ENCODE measurements at places on chromosomes 7 and 10.

DNA sequence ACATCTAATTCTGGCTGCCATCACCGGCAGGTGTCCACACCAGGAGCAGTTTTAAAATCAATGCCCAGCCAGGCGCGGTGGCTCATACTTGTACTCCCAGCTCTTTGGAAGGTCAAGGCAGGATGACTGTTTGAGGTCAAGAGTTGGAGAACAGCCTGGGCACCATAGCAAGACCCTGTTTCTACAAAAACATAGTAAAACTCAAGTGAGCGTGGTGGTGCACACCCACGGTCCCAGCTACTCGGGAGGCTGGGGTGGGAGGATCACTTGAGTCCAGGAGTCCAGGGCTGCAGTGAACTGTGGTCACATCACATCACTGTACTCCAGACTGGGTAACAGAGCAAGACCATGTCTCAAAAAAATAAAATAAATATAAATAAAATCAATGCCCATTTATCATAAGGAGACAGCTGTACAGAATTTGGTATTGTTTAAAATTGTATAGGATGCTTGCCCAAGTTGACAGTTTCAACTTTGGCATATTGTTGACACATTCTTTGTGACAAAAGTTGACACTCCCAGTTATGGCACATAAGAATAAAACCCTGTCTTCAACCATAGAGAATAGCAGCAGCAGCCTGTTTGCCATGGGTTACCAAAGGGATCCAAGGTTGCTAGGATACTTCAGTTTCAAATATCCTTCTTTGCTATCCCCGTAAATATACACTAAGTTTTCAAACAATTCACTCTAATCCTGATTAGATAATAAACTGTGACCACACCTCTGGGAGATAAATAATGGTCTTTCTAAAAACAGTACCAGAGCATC is 193.0 kb downstream of the FAM107B start:
- no peak for DNase-seq

GRCh38 chr7:21656081-21656480 is 113.2 kb downstream of the DNAH11 start:
- DNase-seq = no peak

DNA sequence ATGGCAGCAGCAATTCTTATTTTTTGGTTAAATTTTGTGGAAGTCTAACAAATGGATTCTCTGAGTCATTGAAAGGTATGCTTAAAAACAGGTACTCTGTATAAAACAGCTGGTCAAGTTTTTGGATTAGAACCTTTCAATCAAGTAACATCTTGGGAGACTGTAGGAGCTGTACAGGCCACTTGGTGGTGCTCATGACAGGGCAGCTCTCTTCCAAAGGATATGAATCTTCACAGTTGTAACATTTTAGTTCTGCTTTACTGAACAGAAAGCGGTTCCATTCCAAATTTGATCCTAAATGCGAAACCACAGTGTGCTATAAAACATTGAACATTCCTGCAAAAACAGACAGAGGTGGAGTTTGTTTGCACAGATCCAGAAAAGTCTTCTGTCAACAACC is 44.5 kb upstream of the AGR3 start:
- no peak for DNase-seq

DNA sequence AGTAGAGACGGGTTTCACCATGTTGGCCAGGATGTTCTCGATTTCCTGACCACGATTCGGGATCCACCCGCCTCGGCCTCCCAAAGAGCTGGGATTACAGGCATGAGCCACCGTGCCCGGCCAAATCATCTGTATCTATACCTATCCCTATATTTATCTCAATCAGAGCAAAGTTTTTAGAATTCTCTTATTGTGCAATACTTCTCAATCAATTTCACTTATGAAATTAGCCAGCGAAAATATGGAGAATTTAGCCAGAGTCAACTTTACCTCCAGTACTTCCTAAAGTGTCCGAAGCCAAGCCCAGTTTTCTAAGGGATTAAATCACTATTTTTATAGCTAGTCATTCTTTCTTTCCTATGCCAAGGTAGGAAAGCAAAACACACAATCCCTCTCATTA is 319.1 kb upstream of the PFKP start:
- DNase-seq = no peak

- no peak for DNase-seq
Observed at GRCh38 chr10:128973221-128973620, 493.8 kb upstream of the MGMT start.

DNA sequence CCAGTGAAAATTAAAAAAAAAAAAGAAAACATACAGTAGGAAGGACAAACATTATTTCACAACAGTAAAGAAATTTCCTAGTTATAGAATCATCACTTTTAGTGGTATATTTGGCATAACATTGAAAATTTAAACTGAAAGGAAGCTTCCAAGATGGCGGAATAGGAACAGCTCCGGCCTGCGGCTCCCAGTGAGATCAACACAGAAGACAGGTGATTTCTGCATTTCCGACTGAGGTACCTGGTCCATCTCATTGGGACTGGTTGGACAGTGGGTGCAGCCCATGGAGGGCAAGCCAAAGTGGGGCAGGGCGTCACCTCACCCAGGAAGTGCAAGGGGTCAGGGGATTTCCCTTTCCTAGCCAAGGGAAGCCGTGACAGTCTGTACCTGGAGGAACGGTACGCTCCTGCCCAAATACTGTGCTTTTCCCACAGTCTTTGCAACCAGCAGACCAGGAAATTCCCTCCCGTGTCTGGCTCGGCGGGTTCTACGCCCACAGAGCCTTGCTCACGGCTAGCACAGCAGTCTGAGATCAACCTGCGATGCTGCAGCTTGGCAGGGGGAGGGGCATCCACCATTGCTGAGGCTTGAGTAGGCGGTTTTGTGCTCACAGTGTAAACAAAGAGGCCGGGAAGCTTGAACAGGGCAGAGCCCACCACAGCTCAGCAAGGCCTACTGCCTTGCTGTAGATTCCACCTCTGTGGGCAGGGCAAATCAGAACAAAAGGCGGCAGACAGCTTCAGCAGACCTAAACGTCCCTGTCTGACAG is 19.4 kb downstream of the PON3 start:
- DNase-seq = no peak

DNA sequence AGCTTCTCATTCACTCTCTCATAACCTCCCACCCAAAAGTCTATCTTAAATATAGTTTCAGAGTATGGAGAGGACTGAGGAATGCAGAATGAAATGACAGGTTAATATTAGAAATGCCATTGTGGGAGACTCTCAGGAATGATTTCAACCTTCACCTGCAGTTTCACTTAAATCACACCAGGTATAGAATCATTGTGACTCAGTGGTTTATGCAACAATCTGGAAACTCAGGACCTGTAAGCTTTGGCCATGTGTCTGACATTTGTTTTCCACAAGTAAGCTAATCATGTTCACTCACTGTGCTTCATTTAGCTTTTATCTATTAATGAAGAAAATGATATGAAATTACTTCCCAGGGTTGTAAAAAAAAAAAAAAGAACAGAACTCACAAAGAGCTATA is 8.7 kb upstream of the PTPN12 start:
- no peak for DNase-seq

GRCh38 chr7:1236132-1236661 is 3.5 kb downstream of the UNCX start:
- DNase-seq = no peak

GRCh38 chr7:128869944-128870285 is 7.3 kb downstream of the ATP6V1F start:
- DNase-seq = no peak

GRCh38 chr10:127017541-127018297 is 112.5 kb downstream of the DOCK1 start:
- no peak for DNase-seq

All from progenitor cell of endocrine pancreas (in vitro differentiated cells).